ENCODE measurements at places on chromosomes 13 and 19.

- no peak for DNase-seq
These were observed 152.5 kb downstream of the RNF17 start for GRCh38 chr13:24916464-24916863.

GRCh38 chr19:48321372-48321621, 4.1 kb upstream of the EMP3 start:
- DNase-seq: peak; percentile 90

GRCh38 chr13:42116225-42116624, 67.8 kb downstream of the DGKH start:
- no peak for DNase-seq

DNA sequence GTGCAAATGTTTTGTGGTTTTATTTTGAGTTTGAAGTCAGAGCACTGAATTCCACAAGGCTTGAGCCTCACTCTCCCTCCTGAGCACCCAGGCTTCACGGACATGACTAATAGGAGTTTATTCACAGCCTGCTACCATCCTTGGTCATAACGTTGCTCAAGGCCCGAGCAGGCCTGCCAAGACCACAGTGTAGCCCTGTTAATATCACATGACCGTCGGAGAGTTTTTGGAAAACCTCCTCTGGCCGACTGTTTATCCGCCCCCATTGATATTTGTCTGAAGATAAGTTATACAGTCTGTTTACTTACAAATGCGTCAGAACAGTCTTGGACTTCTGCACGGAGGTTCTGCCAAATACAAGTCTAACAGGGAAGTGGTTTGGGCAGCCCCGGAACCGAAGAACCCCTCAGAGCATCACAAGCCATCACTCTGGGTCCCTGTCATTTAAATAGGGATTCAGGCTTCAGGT, 89.9 kb downstream of the COL4A2 start:
- DNase-seq: no peak

- no peak for DNase-seq
These were observed 591 bp downstream of the DOHH start for GRCh38 chr19:3499738-3500428.

- no peak for DNase-seq
These were observed 8.2 kb upstream of the SIAH3 start for GRCh38 chr13:45859705-45860104.

GRCh38 chr13:51341791-51342190, 2.3 kb downstream of the SERPINE3 start:
- no peak for DNase-seq

DNA sequence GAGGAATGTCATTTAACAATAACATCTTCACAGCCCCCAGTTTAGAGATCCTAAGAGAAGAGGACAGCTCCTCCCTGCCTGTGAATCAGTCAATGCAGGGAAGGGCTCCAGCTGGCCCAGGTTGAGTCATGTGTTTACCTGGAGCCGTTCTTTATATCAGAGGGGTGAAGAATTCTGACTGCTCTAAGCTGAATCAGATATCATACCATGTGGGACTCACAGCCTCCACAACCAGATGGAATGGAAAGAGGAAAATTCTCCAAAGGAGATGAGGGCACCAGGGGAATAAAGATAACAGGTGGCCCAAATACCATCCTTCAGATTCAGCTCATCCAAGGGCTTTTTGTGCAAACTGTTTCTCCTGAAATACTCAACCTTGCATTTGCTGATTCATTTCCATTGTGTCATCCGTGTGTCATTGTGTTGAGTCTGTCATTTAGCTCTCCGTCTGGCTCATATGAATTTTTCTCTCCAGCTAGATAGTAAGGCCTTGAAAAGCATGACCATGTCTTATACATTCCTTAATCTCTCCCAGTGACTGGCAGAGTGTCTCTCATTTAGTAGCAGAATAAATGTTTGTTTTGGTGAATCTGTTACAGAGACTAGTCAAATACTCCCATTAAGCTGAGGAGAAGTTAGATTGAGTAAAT, 217.9 kb downstream of the RFC3 start:
- DNase-seq: no peak

- DNase-seq: no peak
These were observed 7.5 kb downstream of the ELAVL1 start for GRCh38 chr19:7997809-7998480.

- no peak for DNase-seq
These were observed 21.3 kb upstream of the MTRF1 start for GRCh38 chr13:41284512-41285288.

GRCh38 chr19:11194656-11195558, 2.4 kb downstream of the KANK2 start:
- no peak for DNase-seq

GRCh38 chr19:41563854-41564514, 12.0 kb upstream of the CEACAM21 start:
- no peak for DNase-seq

DNA sequence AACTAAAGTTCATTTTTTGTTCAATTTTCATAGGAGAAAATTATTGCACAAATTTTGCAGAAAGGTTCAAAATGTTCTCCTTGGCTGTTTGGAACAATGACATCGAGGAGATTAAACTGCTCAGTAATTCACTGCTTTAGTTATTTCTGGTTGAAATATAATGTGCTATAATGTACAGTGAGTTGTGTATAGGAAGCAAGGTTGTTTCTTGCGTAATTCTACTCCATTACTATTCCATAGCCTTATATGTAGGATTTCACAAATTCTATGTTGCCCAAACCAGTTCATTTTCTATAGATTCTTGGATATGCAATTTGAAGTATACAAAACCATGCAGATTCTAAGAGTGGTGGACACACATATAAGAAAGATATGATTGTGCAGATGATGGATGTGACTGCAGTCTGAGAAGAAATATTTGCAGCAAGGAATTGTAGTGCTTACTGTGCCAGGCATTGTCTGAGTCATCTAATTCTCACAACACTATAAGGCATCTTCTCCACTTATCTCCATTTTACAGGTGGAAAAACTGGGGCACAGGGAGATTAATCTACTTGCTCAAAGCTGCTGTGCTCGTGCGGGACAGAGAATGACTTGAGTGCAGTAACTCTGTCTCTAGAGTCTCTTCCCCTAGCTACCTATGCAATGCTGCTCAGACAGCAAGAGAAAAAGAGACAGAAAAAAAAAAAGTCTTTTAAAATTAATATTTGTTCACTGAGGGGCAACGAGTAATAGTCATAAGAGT, 515.5 kb downstream of the MYO16 start:
- DNase-seq: no peak

DNA sequence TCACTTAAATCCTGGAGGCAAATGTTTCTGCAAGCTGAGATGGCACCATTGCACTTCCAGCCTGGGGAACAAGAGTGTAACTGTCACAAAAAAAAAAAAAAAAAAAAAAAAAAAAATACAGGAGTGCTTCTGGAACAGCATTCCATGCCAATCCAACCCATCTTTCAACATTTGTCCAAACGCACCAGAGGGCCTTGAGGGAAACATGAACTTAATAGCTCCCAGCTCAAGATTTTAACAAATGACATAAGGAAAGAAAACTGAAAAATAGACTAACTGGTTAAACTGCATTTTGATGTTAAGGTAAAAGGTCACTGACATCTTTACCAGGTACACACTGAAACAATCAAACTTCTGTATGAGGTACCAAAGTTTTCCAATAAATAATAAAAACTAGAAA, 47.7 kb upstream of the ZNF83 start:
- DNase-seq: no peak

DNA sequence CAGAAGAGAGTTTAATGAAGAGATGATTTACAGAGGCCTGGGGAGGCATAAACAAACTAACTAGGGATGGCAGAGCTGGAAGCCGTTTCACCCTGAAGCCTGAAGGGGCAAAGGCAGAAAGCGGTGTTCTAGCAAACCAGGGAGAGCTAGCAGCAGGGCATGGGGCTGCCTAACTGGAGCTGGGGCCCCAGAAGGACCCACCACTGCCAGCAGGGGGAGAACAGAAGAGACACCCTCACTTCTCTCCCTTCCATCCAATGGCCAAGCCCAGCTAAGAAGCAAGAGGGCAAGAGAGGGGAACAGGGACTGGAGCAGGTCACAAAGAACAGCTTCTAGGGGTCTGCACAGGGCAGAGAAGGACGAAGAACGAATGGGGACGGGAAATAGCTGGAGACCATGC, 195.5 kb downstream of the KATNAL1 start:
- no peak for DNase-seq

GRCh38 chr13:35293579-35294226, 182.8 kb downstream of the MAB21L1 start:
- DNase-seq: no peak

GRCh38 chr19:7799640-7800355, 30.2 kb upstream of the EVI5L start:
- peak; percentile 12 for DNase-seq

DNA sequence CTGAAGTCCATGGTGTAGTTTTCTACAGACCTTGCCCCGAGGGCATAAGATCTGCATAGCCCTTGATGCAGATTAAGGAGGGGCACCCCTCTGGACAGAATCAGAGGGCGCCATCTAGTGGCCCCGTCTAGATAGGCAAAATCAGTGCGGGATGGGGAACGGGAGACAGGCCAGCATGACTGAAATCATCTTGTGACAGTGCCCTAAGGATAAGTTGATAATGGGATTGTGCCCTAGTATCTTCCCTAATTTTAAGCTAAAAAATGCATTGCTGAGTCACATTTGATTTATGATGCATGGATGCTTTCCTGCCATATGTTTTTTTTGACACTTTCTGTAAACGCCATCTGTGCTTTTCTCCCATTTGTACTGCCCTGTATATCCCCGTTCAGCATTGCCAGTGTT, 19.0 kb upstream of the GPI start:
- DNase-seq: peak; percentile 37

DNA sequence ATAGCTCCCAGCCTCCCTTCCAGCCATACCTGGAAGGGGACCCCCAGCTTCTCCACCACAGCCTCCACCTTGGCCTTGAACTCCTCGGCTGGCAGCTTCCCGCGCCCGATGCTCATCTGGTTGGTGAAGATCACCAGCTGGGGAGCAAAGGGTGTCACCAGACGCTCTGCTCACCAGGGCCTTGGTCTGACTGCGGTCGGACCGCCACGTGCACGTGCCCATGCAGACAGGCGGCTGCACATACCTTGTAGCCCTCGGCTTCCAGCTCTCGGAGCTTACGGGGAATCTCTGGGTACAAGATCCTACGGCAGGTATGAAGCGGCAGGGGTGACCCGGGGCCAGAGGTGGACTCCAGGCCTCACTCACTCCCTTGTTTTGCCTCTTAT, 3.4 kb downstream of the PNKP start:
- no peak for DNase-seq

- DNase-seq: no peak
These were observed 424.4 kb downstream of the FGF14 start for GRCh38 chr13:101977475-101977874.

GRCh38 chr13:22883956-22884355, 296.8 kb upstream of the SGCG start:
- no peak for DNase-seq

DNA sequence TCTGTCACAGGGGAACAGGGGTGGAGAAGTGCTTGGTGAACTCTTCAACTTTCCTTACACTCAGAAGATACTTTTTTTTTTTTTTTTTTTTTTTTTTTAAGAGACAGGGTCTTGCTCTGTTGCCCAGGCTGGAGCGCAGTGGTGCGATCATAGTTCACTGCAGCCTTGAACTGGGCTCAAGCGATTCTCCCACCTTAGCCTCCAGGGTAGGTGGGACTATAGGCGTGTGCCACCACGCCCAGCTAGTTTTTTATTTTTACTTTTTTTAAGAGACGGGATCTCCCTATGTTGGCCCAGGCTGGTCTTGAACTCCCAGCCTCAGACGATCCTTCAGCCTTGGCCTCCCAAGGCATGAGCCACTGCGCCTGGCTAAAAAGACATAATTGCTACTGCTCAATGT, 11.5 kb downstream of the CEBPG start:
- DNase-seq: no peak

GRCh38 chr13:78520425-78520824, 82.9 kb downstream of the POU4F1 start:
- DNase-seq: no peak

GRCh38 chr13:45695198-45695730, 6.9 kb upstream of the CBY2 start:
- no peak for DNase-seq

DNA sequence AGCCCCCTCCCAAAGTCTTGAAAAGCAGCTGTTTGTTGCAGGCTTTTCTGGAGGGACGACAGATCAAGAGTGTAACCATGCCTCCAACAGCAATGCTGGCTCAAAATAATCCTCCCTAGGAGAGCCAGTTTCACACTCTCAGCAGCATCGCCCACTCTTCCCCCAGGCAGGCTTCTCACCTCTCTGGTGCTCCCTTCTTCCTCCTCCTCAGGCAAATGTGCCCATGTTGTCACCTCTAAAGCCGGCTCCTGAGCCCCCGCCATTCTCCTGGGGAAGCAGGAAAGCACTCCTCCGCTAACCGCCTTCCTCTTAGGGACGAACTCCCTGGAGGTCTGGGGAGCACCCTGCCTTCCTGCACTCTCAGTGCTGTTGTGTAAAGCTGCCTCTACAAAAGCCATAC, 98.9 kb upstream of the SGCG start:
- no peak for DNase-seq

- DNase-seq: no peak
These were observed 564.1 kb downstream of the PCDH9 start for GRCh38 chr13:66665991-66666390.

DNA sequence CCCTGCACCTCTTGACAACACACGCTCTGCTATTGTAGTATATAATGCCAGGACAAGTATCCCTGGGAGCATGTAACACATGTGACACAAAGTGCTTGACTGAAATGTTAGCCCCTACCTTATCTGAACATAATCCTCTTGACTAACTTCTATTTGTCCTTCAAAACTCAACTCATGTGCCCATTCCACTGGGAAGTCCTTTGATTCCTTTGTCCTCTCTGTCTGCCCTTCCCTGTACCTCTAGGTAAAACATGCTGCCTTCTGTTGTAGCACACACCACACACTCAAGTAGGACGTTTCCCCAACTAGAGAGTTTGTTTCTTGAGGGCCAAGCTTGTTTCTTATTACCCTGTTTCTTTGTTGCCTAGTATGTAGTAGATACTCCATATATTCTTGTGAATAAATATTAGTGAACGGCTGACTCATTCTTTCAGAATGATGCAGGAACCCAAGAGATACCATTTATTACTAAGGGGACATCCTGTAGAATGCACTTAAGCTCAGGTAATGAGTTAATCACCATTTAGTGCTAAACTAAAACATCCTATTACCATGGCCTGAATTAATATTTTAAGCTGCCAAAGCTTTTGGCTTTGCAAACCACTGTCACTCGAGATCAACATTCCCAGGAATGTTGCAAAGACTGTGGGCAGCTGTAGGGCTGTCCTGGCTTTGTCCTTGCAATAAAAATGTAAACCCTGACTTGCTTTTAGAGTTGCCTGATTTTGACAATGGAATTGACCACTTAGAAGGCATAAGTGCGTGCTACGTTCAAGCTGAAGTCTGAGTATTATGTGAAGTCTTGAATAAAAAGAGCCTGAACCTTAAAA, 313.4 kb downstream of the COG6 start:
- DNase-seq: no peak

GRCh38 chr13:35457258-35457657, 19.2 kb downstream of the MAB21L1 start:
- no peak for DNase-seq

GRCh38 chr19:49335071-49335783, at the start of gene CD37:
Gene CD37 (plus strand): TSS chr19:49335406. CDS start chr19:49335541, 135 bp downstream.
- DNase-seq: peak; percentile 27

GRCh38 chr19:19276851-19277250, 3.8 kb upstream of the TM6SF2 start:
- DNase-seq: no peak

GRCh38 chr19:42226886-42227285, 6.8 kb downstream of the ZNF526 start:
- no peak for DNase-seq

GRCh38 chr13:25881136-25881926, 170.5 kb downstream of the SHISA2 start:
- no peak for DNase-seq
